ENCODE measurements at places on chromosomes 12 and 14.

- DNase-seq = no peak
These were observed 56.0 kb downstream of the MSRB3 start for GRCh38 chr12:65334521-65334920.

DNA sequence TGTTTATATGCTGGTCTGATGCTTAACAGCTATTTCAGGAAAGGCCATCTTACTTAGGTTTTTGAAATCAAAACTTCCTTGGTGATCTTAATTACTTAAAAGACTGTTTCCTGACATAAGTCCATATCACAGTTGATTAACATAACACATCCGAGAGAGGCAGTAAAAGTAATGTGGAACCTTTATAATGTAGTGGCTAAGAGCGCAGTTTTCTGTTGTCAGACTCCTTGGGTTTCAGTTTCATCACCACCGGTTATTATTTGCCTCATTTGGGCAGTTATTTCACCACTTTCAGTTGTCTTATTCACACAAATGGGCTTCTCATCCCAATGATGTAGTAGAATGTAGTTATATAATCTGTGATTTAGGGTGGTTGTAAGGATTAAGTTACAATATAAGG is 30.9 kb downstream of the TBC1D15 start:
- DNase-seq = no peak

- DNase-seq = peak; percentile 52
These were observed 430.7 kb upstream of the DCN start for GRCh38 chr12:91613223-91613779.

DNA sequence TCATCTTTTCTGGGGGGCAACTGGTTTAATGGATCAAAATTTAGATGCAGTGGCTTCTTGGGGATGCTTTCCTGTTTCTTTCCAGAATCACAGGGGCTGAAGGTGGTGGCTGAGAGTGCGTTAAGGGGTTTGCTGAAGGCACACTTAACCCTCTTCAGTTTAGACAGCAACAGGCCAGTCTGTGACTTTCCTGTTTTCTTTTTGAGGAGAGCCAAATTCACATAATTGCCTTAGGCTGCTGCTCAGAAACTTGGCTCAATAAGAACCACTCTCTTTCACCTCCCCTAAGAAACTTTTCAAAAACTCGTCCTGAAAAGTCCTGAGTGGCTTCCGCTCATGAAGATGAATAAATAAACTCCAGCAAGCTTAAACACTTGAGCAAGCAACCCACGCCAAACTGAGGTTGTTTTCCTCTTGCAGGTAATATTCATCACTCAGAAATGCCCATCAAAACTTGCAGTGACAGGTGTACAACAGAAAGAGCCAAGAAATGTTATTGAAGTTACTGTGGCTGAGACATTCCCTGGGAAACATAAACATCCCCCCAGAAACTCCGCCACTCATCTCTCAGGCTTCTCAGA is 510.4 kb downstream of the TMEM132D start:
- DNase-seq = no peak

DNA sequence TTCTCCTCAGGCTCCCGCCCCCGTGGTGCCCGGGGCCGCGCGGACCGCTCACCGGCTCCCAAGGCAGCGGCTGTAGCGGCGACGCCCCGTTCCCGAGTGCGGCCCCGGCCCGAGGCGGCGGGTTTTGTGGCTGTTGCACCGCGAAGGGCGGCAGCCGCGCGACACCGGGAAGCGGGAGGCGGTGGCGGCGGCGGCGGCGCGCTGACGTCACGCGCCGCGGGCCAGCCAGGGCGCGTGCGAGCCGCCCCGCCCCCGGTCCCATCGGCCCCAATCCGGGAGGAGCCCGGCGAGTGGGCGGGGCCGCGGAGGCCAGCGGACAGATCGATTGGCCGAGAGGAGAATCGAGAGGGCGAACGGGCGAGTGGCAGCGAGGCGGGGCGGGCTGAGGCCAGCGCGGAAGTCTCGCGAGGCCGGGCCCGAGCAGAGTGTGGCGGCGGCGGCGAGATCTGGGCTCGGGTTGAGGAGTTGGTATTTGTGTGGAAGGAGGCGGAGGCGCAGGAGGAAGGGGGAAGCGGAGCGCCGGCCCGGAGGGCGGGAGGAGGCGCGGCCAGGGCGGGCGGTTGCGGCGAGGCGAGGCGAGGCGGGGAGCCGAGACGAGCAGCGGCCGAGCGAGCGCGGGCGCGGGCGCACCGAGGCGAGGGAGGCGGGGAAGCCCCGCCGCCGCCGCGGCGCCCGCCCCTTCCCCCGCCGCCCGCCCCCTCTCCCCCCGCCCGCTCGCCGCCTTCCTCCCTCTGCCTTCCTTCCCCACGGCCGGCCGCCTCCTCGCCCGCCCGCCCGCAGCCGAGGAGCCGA is at the start of gene YY1:
Gene YY1, plus strand, starts transcription at position 726 of the 792 bp plus-strand sequence. CDS start 101 bp downstream, outside the sequence.
- DNase-seq = peak; percentile 97

GRCh38 chr12:32322354-32322753 is 77.0 kb upstream of the FGD4 start:
- DNase-seq = no peak

GRCh38 chr12:26799741-26800140 is 33.3 kb downstream of the ITPR2 start:
- DNase-seq = no peak

Data from iris pigment epithelial cell (primary cell).